Activated CD4-positive, alpha-beta T cell treated with anti-CD3 and anti-CD28 coated beads, Interleukin-2, amount 50 U/mL, for 24 hours (primary cell): ENCODE measurements at places on chromosomes 3 and 15.

GRCh38 chr3:153591561-153592245 is 429.7 kb downstream of the RAP2B start:
- no peak for DNase-seq

- no peak for DNase-seq
Measured at GRCh38 chr3:29236146-29236840, 44.6 kb upstream of the RBMS3 start.

DNA sequence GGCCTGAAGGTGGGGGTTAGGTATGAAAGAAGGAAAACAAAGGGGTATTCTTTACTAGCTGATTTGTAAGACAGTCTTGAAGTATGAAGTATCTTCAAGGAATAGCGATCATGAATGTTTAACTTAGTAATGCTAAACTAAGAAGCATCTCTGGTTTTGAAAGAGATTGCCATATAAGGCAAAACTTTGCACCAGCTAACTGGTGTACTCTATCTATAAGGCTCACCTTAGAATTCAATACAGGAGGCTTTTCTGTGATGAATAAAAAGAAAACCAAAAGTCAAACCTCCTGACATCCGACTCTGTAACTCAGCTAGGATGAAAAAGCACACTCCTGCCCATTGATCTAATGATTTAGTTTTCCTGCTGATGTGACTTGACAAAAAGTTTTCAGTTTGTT is 54.7 kb downstream of the FOXP1 start:
- no peak for DNase-seq

DNA sequence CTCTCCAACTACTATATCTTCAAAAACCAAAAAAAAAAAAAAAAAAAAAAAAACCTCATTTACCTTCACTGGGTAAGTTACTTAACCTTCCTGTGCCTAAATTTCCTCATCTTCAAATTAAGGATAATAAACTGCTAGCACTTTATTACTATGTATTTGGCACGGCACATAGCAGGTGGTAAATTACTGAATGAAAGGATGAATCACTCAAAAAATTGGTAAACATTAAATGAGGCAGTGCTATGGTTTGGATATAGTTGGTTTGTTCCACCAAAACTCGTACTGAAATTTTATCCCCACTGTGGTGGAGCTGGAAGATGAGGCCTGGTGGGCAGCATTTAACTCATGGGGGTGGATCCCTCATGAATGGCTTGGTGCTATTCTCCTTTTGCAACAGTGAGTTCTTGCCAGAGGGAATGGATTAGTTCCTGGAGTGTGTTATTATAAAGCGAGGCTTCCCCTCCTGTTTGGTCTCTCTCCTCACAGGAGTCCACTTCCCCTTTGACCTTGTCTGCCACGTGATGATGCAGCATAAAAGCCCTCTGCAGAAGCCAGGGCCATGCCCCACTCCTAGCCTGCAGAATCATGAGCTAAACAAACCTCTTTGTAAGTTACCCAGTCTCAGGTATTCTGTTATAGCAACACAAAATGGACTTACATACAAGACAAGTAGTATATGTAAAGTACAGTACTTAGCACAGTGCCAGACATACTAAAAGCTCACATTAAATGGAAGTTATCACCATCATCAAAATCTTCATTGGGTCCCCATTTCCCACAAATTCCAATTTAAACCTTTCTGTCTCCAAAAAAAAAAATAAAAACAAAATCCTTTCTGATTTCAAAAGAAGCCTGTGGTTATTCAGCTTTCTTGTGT is 20.6 kb downstream of the DCUN1D1 start:
- no peak for DNase-seq

GRCh38 chr3:94734206-94734605 is 671.3 kb downstream of the NSUN3 start:
- DNase-seq, result no peak

DNA sequence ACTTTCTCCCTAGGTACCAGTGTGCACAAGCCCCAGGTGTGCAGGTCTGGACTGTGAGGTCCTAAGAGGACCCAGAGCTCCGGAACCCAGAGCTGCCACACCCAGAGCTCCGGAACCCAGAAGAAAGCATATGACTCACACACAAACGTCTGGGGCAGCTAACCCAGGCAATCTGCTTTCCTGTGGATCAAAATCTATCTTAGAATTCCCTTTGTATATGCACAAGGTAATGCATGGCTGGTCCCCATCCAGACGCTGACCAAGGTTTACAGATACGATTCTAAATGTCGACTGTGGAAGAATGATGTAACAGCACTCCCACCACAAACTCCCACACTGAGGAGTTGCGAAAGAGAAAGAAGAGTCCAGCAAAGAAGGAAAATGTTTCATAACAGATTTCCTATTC is 15.7 kb downstream of the KCNMB2 start:
- no peak for DNase-seq
